Stimulated activated naive CD4-positive, alpha-beta T cell treated with Interleukin-2 at 50 U/mL for 16 hours (primary cell): ENCODE measurements at places on chromosomes 11 and 22.

- no peak for DNase-seq
Observed at GRCh38 chr11:63901660-63902059, 15.3 kb downstream of the RCOR2 start.

- no peak for DNase-seq
Observed at GRCh38 chr22:27542602-27543001, 259.0 kb downstream of the MN1 start.

DNA sequence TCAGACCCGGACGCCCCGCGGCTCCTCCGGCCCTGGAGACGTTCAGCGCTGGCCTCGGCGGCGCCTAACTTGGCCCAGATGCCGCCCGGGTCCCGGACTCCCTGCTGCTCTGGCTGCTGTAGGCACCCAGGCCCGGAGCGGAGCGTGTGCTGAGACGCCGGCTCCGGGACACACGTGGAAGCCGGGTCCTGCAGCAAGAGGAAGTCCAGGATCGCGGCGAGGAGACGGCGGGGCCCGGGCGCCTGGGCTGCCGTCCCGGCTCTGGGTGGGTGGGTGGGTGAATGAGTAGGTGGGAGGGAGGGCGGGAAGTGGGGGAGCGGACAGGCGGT lies 223 bp downstream of the WT1 start:
- DNase-seq: no peak

DNA sequence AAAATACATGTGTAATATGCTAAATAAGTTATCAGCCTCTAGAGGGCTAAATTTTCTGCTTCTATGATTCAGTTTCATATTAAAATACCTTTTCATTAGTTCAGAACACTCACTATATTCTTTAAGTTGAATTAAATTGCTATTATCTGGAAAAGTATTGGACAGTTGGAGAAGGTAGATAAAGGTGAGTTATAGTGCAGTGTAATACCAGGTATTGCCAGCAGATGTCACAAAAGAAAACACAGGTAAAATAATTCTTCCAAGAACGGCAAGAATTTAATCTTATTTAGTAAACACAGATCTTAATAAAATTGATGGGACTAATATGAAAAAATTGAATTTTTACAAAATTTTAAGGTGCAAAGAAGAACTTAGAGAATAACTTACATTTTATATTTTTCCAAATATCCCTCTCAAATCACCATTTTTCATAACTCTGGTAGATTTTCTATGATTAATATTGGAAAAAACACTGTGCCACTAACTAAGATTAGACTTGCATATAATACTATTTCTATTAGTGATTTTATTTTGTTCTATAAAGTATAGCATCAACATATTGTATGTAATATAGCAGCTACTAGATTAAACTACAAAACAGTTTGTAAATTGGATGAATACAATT lies 1.7 kb upstream of the LRRC4C start:
- DNase-seq: no peak

- no peak for DNase-seq
Observed at GRCh38 chr11:67354075-67355022, 1.0 kb upstream of the POLD4 start.

GRCh38 chr22:34105461-34106062 lies 185.3 kb upstream of the LARGE1 start:
- DNase-seq: no peak

- DNase-seq: no peak
Observed at GRCh38 chr22:27537501-27537900, 264.1 kb downstream of the MN1 start.

DNA sequence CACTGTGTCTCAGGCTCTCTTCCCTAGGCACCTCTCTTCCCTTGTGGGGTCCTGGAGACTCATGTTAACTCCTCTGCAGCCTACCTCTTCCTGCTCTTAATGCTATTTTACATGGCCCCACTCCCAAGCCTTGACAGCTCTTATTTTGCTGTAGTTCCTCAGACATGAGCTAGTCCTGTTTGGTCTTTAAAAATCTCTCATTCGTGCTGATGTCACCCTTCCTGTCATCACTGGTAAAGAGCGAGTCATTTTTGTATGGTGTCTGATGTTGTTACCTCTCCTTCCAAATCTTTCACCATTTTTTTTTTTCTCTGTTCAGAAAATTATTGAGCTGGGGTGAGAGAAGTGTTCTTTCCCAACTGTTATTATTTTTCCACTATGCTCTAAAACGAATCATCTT lies 84.8 kb upstream of the ZBED5 start:
- DNase-seq: no peak

- no peak for DNase-seq
Observed at GRCh38 chr11:118340449-118340848, 2.1 kb downstream of the CD3D start.

DNA sequence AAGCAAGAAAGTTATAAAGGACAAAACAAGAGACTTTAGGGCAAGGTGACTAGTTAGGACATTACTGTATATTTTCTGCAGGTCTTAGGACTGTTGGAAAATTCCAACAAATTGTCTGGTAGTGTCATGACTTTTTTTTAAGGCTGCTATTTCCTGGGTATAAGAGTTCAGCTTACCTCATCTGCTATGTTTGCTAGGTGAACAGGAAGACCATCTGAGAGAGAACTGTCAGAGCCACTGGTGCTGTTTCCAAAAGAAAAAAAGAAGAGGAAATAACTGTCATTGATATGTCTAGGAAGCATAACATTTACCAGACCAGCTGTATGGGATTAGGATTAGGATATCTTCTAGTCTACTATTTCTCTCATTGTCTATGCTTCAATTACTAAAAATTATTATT lies 26.3 kb upstream of the MTCH2 start:
- no peak for DNase-seq

DNA sequence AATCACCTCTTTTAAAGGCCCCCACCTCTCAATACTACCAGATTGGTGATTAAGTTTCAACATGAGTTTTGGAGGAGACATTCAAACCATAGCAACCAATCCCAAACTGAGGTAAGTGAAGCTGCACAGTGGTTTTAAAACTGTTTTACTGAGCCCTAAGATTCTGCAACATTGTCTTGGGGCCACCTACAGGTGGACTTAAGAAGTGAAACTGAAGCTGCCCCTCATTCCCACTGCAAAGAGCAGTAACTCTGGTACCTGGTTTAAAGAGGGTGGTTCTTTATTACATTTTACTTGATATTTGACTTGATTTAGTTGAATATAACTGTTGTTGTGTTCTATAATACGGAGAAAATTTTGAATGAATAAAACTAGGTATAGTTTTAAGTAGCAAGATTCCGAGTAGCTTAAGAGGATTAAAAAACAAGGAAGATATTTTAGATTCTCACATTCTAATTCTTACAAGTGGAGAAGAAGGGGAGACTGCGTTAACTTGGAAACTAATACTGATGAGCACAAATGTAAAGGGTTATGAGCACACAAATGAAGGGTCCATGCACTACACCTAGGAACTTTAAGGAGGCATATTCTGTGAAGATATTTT lies 26.7 kb downstream of the SYT9 start:
- no peak for DNase-seq

DNA sequence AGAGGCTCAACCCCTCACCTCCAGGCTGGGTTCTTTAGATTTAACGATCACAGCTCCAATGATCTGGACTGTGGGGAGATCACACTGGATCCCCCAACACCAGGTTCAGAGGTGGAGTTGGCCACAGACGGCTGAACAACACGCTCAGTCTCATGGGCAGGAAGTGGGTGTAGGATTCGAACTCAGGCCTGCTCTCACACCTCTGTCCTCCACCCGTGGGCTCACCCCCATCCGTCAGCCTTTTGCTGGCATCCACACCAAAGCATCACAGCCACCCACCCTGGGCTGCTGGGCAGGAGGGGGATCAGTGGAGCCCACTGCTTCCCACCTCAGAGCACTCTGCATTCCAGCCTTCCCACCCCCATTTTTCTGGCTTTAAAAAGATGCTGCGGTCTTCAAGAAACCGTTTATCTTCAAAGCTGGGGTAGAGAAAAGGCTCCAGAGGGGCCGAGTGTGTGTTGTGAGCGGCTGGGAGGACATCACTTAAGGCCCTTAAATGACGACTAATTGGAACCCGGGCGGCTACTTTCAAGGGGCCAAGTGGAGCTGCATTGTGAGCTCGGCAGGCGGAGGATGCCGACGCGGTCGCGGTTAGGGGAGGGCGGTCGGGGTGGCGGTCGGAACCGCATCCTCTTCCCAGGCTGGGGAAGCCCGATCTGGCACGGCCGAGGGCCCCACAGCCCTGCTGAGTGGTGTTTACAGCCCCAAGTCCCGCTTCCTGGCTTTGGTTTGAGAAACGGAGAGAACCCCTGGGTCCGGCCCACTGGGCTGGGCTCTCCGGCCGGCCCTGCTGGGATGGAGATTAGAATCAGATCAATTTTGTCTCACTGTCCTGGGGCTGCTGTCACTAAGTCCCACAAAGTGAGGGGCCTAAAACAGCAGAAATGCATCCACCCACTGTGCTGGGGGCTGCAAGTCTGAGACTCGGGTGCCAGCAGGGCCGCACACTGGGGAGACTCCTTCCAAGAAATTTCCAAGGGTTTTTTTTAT lies 15.9 kb upstream of the FGF3 start:
- DNase-seq: no peak

GRCh38 chr11:113014262-113015097 lies 53.3 kb downstream of the NCAM1 start:
- no peak for DNase-seq

GRCh38 chr22:42994917-42995562 lies 19.9 kb downstream of the PACSIN2 start:
- no peak for DNase-seq

DNA sequence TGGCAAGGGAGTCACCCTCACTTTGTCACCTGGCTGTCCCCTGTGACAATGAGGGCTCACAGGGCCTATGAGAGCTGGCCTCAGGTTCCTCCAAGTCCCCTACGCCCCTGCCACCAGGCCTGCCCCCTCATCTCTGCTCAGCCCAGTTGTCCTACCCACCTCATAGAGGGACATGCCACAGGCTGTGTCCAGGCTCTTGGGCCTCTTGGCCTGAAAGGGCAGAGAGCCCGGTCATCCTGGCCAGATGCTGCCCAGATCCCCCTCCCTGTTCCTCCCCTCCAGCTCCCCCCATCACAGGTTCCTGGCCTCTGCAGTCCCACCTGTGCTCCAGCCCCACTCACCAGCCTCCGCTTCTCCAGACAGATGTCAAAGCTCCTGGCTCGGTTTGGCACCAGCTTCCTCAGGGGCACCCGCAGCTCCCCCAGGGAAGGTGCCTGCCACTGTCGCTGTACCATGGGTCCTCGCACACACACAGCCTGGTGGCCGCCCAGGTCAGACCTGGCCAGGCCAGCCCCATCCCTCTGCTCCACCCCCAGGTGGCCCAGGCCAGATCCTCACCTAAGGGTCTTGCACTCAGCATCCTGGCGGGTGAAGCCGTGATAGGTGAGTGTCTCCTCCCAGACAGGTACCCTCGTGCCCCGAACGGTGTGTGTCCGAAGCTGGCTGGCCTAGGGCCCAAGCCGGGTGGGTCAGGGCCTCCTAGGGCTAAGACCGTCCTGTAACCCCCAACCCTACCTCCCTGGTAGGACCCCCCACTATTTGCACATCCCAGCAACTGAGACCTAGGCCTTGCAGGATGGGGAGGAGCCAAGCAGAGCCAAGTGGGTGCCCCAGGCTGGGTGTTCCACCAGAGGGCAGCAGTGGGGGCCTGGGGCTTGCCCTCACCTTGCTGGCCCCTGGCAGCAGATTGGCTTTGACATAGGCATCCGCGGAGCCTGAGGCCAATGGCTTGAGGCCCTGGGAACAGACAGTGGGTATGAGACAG lies 8.3 kb downstream of the NDUFV1 start:
- DNase-seq: peak; percentile 43

- no peak for DNase-seq
Observed at GRCh38 chr11:67468456-67468758, 644 bp downstream of the TMEM134 start.

DNA sequence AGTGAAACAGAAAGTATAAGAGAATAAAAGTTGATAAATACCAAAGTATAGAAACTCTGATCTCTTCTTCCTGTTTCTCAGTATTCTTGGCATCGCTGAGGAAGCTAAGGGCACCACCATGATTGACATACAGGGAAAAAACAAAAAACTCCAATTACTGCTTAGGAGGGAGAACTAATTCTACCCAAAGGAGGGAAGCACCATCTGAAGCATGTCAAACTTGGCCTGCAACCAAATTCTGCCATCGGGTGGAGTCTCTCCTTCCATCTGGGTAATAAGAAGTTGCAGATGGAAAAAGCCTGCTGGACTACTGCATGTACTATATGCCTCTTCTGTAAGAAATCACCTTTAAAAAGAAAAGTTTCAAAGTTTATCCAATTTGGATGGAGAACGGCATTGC lies 30.5 kb upstream of the PPP2R1B start:
- DNase-seq: no peak

GRCh38 chr11:64619811-64620380 lies 28.9 kb downstream of the SLC22A12 start:
- DNase-seq: no peak

GRCh38 chr11:9250139-9250582 lies 15.0 kb downstream of the DENND5A start:
- peak; percentile 34 for DNase-seq

DNA sequence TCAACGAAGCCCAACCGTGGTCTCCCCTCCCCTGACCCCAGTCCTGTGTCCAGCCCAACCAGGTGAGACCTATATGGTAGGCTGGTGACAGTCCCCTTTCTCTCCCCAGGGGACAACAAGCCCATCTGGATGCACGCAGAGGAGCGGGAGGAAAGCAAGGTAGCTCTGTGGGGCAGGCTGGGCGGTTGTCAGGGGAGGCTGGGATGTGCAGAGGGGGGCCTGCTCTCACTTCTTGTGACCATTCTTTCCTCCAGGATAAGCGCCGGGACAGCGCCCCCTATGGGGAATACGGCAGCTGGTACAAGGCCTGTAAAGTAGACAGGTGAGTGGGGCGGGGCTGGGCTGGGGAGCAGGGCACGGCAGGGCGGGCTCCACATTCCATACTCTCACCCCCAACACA lies 3.5 kb upstream of the RAB1B start:
- DNase-seq: peak; percentile 33

DNA sequence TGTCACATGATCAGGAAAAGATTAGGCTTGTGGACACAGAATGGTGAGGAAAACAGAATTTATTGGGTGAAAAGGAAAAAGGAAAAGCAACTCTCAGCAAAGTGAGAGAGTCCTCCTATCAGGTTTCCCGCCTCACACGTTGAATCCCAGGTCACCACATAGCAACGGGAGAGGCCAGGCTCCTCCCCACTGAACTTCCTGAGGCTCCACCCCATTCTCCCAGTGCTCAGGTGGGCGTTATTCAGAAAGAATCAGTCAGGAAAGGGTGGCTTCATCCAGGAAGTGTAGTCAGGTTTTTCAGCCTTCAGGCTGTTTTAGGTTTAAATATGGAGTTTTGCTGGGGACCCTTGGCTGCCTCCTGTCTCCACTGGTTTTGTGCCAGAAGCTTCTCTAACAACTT lies 66.9 kb downstream of the SPON1 start:
- DNase-seq: no peak
